ENCODE measurements at places on chromosomes 4 and X.

- DNase-seq: peak; percentile 16
These were observed 78.1 kb downstream of the RLIM start for GRCh38 chrX:74536152-74536831.

DNA sequence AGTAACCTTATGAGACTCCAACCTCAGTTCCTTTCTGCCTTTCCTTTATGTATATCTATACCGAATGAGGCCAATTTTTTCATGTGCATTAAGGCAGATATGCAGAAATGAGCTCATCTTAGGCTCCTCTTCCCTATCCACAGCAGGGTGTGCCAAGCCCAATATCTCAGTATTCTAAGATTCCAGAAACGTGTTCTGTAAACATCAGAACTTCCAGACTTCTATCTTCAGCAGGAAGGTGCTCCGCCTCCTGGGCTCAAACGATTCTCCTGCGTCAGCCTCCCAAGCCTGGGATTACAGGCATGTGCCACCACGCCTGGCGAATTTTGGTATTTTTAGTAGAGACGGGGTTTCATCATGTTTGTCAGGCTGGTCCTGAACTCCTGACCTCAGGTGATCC, 31.0 kb upstream of the CCNG2 start:
- no peak for DNase-seq

GRCh38 chrX:138691186-138691585, 20.3 kb downstream of the FGF13 start:
- no peak for DNase-seq

- no peak for DNase-seq
These were observed 305.3 kb upstream of the INTU start for GRCh38 chr4:127327491-127327890.

Measured in T-helper 22 cell (primary cell).